ENCODE measurements at places on chromosomes 7 and 10.

GRCh38 chr7:45191396-45191795 is 33.8 kb downstream of the RAMP3 start:
- DNase-seq, result no peak

DNA sequence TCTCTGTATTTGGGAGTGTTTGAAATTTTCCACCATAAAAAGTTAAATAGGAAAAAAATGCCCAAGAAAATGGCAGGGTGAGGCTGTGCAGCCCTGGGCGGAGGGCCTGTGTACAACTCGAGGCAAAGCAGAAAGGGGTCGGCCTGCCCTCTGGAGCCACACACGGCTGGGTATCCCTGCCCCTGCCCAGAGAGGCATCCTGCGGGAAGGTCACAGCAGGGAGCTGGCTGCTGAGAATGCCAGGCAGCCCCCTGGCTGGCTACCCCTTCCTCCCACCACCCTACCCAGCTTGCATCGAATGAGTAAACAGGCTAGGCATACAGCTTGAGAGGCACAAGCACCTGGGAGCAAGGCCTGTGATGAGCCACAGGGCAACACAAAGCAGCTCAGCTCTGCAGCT is 46.1 kb downstream of the CAMK2B start:
- no peak for DNase-seq

DNA sequence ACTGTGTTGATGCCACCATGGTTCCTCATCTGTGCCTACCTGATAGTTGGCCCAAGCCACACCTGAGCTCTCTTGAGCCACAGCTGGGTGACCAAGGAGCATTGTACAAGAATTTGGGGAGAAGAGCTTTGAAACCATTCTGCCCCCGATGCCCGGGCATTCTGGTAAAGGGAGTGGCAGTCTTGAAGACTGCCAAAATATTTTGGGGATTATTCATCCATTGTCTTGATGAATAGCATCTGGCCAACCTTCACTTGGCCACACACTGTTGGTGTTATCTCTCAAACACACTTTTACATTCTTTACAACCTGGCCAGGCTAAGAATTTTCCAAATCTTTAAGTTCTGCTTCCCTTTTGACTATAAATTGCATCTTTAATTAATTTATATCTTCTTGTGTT is 113.1 kb upstream of the PCBD1 start:
- no peak for DNase-seq

GRCh38 chr7:55778631-55779030 is 83.9 kb downstream of the SEPTIN14 start:
- DNase-seq, result no peak

- DNase-seq, result no peak
Observed at GRCh38 chr7:102322202-102322715, 34.0 kb downstream of the SPDYE6 start.

GRCh38 chr7:157165987-157166386 is 27.3 kb downstream of the UBE3C start:
- DNase-seq, result no peak

DNA sequence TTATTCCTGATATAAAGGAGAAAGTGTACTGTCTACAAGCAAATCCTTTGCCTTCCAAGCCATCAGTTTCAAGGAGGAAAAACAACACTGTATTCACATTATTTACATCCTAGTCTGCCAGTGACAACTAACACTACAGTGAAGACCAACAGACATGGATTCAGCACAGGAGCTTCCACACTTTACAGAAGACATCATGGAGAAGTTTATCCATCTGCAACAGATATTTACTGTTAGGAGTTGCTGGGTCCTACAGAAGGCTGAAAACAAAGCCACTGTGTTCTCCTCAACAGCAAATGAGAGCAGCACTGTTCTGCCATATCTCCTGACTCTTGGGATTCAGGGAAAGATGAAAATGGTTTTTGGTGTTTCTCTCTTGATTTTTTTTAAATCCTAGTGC is 31.9 kb downstream of the NAPEPLD start:
- DNase-seq, result no peak

- no peak for DNase-seq
Observed at GRCh38 chr7:2097492-2097891, 135.3 kb downstream of the MAD1L1 start.

GRCh38 chr10:13867822-13868221 is 281.1 kb downstream of the PRPF18 start:
- DNase-seq, result no peak

- DNase-seq, result no peak
Observed at GRCh38 chr7:120989257-120990220, 1.0 kb downstream of the CPED1 start.

GRCh38 chr10:76549171-76549570 is 1088.4 kb downstream of the KCNMA1 start:
- DNase-seq, result no peak

DNA sequence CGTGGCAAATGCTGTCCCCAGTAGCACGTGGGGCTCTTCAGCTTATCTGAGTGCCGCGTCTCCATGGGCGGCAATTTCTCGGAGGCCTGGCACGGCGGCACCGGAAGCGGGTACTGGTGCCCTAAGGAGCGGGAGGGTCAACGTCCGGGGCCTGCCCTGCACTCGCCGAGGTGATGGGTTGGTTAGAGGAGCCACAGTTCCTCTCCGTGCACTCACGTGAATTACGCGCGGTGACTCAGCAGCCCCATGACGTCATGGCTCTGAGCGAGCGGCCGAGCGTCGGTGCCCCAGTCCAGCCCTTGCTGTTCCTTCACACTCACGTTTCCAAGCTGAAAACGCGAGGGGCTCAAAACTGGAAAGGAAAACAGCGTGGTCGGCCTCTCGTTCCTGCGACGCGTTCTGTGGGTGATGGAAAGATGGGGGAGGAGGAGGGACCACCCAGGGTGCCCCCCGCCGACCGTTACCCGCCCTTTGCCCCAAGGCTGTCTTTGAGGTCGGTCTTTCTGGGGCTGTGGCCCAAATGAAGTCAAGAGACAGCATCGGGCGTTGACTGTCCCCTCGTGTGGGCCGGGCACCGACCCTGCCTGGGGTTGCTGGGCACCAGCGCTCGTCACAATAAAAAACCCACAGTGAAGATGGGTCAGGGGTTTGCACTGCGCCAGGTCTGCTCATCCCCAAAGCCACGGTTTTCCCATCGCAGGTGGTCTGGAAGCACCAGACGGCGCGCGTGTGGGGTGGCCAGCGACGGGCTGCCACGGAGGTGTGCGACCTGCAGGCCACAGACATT is 70.4 kb upstream of the CFAP46 start:
- DNase-seq, result no peak

DNA sequence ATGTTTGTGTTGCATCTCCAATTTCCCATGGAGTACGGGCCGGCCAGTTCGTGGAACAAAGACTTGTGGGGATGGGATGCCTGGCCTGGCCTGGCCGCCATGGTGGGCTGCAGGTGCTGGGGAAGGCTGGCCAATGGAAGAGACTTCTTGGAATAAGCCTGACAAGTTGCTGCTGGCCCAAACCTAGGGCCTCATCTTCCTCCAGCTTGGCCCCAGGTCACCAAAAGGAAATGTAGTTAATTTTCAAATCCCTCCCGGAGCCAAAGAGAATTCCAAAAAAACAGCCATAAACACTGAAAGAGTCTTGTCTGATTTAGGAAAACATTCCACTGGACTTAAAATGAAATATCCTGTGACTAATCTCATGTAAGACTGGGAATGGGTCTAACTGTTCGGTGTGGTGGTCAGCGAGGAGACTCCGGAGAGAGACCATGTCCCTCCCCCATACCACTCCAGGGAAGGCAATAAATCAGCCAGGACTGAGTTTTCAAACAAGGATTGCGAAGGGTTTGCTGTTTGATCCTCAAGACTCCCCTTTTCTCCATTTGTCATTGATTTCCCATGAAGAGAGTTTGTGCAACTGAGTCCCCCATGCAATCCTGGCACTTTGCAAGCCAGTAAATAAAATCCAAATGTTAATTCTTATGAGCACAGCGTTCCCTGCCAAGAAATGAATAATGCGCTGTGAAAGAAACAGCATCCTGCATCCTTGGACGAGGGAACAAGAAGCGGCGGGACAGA is 128.7 kb upstream of the HABP2 start:
- no peak for DNase-seq

GRCh38 chr7:116731023-116731395 is 59.0 kb downstream of the MET start:
- DNase-seq, result no peak

DNA sequence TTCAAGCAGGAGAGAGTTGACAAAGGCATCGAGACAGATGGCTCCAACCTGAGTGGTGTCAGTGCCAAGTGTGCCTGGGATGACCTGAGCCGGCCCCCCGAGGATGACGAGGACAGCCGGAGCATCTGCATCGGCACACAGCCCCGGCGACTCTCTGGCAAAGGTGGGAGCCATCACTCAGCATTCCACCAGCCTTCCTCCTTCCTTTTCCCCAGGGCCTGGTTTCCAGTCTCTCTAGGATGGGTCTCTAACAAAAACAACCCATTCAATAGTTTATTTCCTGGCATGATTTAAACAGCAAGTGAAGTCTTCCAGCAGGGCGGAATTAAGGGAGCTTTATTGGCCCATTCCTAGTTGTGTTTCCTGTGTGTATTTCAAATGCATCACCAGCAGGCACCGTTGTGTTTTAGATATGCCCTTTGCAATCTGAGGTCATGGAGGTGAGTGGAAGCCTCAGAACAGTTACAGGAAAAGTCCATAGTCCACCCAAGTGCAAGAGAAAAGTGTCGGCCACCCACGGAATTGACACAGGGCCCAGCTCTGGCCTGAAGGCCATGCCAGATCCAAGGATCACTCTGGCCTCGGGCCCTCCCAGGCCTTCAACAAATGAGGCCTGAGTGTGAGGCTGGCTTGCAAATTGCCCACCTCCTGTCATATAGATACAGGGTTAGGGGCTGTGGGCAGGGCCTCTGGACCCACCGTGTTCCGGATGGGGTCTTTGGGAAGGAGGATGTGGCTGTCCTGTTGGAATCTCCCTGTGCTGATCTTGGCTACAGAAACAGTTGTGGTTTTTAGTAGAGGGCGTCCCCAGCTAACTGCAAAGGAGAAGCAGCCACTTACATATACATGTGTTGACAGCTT is 46.9 kb upstream of the TRIM8 start:
- no peak for DNase-seq

GRCh38 chr7:90663176-90663575 is 67.1 kb downstream of the CDK14 start:
- DNase-seq, result no peak

DNA sequence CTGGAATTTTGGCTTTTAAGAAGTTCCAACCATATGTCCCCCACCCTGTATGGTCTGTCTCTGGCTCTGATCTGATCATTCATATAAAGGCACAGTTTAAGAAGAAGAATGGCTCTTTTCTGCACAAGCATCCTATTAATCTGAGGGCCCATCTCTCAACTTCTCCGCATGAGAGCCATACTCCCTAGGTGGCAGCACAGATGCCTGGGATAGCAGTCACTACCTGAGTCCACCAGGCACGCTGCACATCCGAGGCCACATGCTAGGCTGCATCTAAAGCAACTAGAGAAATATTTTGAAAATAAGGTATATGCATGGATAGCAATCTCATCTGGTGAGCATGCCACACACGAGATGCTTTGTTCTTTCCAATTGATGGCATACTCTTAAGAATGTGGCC is 565.5 kb downstream of the PARD3 start:
- DNase-seq, result no peak

DNA sequence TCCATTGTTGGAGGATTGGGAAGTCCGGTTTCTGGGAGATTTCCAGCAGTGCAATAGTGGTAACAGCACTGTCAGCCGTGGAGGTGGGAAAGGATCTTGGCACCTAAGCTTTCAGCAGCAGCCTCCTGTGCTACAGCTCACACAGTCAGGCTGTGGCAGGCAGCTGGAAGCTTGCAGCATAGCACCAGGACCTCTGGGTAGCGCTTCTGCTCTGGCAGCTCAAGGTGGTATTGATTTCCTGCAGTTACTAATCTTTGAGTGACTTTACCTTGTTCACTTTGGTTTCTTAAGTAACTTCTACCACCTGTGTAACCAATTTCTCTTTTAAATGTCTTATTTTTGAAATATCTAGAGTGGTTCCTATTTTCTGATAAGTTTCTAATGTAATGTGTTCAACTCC is 130.5 kb downstream of the LHFPL3 start:
- DNase-seq, result no peak

- DNase-seq, result no peak
Observed at GRCh38 chr10:95835149-95835860, 72.5 kb upstream of the CC2D2B start.

DNA sequence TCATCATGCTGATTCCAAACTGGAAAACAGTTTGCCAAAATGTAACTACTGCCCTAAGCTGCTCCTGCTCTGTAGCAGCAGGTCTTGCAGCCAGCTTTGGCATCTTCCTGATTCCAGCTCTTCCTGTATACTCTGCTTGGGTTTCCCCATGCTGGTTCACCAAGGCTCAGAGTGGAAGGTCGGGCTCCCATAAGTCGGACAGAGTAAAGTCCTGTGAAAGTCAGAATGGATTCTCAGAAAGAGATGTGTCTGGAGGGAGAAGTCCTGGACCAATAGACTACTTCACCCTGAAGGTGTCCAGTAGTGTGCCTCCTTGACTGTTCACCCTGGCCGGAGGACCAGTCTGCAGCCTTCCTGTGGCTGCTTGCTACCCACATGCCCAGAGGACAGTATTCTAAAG is 93.8 kb downstream of the STRA8 start:
- no peak for DNase-seq

GRCh38 chr10:3468919-3469638 is 296.5 kb upstream of the PITRM1 start:
- no peak for DNase-seq

- DNase-seq, result no peak
Observed at GRCh38 chr7:69765879-69766278, 167.6 kb downstream of the AUTS2 start.

DNA sequence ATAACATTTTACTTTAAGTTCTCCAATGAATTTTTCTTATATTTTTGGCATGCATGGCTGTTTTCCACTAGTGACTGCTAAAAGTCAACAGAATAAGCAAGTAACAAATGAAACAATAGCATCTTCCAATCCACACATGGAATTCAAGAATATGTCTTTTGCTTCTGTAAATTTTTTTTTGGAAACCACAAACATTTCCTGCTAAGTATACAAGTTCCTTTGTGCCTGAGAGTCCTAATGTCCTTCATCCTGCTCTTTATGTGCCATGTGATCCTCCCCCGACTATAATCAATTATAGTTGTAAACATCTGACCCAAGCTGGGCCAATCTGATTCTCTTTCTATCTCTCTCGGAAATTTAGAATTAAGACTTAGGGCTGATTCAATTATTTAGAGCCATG is 61.2 kb downstream of the PPP1R3C start:
- no peak for DNase-seq

- DNase-seq, result no peak
Observed at GRCh38 chr7:155298288-155298833, 683 bp downstream of the INSIG1 start.

- DNase-seq, result no peak
Observed at GRCh38 chr7:69465262-69465661, 133.0 kb upstream of the AUTS2 start.

DNA sequence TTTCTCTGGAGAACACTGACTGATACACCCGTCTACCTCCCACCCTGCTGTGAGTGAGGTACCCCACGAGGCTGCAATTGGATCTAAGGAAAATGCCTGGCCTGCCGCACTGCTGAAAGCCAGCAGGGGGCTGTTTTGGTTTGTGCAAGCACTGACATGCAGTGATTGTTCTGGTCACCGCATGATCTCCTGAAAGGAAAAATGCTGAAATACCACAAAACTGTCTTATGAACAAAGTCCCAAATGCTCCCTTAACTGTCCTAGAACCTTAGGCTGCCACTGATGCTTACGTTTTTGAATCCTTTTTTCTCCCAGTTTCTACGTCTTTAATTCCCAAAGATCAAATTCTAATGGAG is 132.7 kb downstream of the JCAD start:
- no peak for DNase-seq

GRCh38 chr10:77386838-77387237 is 250.8 kb downstream of the KCNMA1 start:
- no peak for DNase-seq

All from GM19239 (cell line).